Adrenal gland (tissue), 19 donors: ENCODE measurements at places on chromosomes 11 and 22. TPM values are rescaled to one million over a fixed set of nuclear protein-coding genes. Genes with fewer than 3 reads are reported as not detected.

The BDNF gene
- 0.42 TPM for total RNA-seq

- no peak overlapping the region for H3K27ac ChIP-seq
- no peaks in the 10 kb centered on the region for H3K4me1 ChIP-seq
- H3K27me3 ChIP-seq: peaks cover 4% of the 10 kb centered on the region
- no peaks in the 10 kb centered on the region for H3K36me3 ChIP-seq
- H3K4me3 ChIP-seq: no peak overlapping the region
- no peak for DNase-seq
These were observed 77.2 kb downstream of the TMPRSS5 start for GRCh38 chr11:113628912-113629311.

GRCh38 chr11:35231076-35231860 lies 92.3 kb downstream of the CD44 start:
- H3K27me3 ChIP-seq: no peaks in the 10 kb centered on the region
- H3K27ac ChIP-seq: no peak overlapping the region
- H3K4me3 ChIP-seq: no peak overlapping the region
- no peak for DNase-seq
- peaks cover 8% of the 10 kb centered on the region for H3K4me1 ChIP-seq
- H3K36me3 ChIP-seq: no peaks in the 10 kb centered on the region

The TBX10 gene
- total RNA-seq: not detected

DNA sequence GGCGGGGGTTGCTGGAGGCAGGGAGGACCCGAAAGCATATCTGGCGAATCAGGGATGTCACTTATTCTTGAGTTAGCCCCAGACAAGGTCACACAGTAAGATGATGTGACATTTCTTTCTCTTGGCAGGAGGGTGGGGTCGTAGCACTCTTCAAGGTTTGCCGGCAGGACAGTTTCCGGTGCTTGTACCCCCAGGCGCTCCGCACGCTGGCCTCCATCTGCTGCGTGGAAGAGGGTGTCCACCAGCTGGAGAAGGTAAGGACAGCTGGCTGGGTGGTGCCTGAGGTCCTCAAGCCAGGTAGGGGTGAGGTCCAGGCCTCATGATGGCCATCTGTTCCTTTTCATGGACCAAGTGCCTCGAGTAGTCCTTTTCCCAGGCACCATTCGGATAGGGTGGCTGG lies 86.0 kb downstream of the INSC start:
- no peaks in the 10 kb centered on the region for H3K36me3 ChIP-seq
- no peaks in the 10 kb centered on the region for H3K27me3 ChIP-seq
- no peak overlapping the region for H3K4me3 ChIP-seq

DNA sequence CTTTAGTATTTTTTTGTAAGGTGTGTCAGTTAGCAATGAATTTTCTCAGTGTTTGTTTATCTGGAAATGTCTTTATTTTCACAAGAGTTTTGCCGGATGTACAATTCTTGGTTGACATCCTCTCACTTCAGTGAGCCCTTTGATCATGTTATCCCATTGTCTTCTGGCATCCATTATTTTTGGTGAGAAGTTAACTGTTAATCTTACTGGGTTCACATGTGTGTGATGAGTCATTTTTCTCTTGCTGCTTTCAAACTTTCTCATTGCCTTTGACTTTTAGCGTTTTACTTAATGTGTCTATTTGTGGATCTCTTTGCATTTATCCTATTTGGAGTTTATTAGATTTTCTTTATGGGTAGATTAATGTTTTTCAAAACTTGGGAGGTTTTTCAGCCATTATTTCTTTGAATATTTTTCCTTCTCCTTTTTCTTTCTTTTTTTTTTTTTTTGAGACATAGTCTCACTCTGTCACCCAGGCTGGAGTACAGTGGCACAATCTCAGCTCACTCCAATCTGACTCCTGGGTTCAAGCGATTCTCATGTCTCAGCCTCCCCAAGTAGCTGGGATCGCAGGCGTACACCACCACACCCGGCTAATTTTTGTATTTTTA lies 100.5 kb upstream of the RRM1 start:
- no peak overlapping the region for H3K27ac ChIP-seq
- no peaks in the 10 kb centered on the region for H3K36me3 ChIP-seq
- no peak for DNase-seq
- peaks cover 11% of the 10 kb centered on the region for H3K4me1 ChIP-seq
- H3K27me3 ChIP-seq: no peaks in the 10 kb centered on the region

DNA sequence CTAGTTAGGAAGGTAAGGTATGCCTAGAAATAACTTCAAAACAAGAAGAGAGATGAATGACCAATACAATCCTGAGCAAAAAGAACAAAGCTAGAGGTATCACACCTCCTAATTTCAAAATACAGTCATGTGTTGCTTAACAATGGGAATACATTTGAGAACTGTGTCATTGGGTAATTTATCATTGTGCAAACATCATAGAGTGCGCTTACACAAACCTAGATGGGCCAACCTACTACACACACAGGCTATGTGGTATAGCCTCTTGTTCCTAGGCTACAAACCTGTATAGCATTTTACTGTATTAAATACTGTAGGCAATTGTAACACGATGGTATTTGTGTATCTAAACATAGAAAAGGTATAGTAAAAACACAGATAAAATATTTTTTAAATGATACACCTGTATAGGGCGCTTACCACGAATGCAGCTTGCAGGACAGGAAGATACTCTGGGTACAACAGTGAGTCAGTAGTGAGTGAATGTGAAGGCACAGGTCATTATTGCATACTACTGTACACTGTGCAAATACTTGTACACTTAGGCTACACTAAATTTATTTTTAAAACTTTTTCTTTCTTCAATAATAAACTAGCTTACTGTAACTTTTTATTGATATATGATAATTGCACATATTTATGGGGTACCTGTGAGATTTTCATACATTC lies 48.2 kb downstream of the STK33 start:
- no peak for DNase-seq
- H3K36me3 ChIP-seq: no peaks in the 10 kb centered on the region
- H3K4me3 ChIP-seq: no peak overlapping the region
- no peaks in the 10 kb centered on the region for H3K27me3 ChIP-seq
- H3K4me1 ChIP-seq: no peaks in the 10 kb centered on the region

The LRRC10B gene
- 0.11 TPM for total RNA-seq

DNA sequence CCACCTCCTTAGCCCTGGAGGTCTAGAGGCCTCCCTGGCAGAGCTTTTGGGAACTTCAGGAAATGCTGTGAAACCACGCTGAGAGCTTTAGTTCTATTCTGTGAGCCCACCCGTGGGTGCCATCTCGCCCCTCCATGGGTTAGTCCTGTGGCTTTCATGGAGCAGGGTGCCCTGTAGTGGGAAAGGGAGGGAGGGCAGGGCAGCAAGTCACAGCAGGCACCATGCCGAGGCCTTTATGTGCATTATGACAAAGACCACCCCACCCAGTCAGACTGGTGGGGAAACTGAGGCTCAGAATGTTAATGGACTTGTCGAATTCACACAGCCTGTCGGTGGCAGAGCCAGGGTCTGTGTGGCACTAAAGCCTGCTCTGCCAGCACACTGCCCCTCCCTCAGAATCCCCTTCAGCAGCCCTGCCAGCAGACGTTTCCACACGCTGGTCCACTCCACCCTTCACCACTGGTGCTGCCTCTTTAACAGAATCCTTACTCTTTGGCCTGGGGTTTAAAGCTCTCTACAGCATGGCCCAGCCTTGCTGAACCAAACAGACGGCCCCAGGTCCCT lies 13.4 kb downstream of the TMPRSS13 start:
- no peak for DNase-seq
- no peaks in the 10 kb centered on the region for H3K27me3 ChIP-seq
- H3K27ac ChIP-seq: no peak overlapping the region
- no peaks in the 10 kb centered on the region for H3K4me1 ChIP-seq
- H3K4me3 ChIP-seq: no peak overlapping the region
- no peaks in the 10 kb centered on the region for H3K36me3 ChIP-seq

The NAALADL1 gene
- total RNA-seq: 12.7 TPM

DNA sequence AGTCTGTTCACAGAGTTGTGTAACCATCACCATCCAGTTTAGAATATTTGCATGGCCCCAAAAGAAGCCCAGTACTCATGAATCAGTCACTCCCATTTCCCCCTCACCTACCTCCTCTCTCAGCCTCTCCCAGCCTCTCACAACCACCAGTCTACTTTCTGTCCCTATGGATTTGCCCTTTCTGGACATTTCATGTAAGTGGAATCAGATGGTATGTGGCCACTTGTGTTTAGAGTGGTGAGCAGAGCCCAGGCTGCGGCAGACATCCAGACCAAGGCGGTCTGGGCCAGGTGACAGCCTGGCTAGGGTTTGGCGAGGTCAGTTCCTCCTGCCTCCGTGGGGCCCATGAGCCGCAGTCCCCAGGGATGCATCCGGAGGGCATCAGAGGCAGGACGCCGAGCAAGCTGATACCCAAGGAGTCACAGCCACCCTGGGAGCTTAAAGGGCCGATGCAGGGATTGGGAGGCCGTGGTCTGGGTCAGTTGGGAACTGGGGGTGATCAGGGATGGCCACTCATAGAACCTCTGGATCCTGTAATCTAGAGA lies 53.3 kb upstream of the CLDN5 start:
- no peaks in the 10 kb centered on the region for H3K4me1 ChIP-seq
- no peaks in the 10 kb centered on the region for H3K36me3 ChIP-seq
- no peak overlapping the region for H3K4me3 ChIP-seq
- H3K27me3 ChIP-seq: no peaks in the 10 kb centered on the region
- no peak for DNase-seq

The SAA1 gene
- 1.8 TPM for total RNA-seq

The MRGPRX3 gene
- total RNA-seq: not detected

The GUCY1A2 gene
- total RNA-seq: 25.4 TPM

DNA sequence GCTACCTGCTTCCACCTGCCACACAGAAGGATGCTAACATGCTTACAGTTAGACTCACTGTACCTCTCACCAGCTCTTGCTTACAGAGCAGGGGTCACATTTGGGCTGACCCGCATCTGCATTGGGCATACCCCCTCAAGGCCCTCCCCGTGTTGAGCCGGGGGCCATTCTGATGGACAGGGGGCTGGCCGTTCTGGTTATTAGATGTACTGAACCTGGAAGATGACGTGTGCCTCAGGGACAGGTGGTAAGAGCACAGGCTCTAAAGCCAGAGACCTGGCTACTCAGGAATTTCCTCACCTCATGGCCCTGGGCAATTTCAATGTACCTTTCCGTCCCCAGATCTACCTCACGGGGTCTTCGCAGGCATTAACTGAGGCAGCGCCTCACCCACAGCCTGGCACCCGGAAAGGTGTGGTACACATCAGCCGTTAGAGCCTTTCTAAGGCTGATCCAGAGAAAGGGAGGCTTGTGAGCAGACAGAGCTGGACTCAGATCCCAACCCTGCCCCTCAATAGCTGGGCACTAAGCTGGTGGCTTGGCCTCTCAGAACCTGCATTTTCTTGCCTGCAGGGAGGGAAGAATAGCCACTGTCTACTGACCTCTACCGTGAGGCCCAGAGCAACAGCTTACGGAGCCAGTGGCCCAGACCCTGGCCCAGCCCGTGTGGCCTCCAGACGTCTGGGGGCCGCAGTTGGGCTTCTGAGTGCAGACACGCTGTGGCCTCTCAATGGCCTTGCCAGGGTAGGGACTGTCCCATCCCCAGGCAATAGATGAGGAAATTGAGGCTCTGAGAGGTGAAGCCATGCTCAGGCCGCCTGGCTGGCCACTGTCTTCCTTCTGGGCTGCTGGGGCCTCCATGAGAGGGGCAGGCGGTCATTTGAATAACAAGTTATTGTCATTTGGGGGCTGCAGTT lies 100.6 kb downstream of the MORC2 start:
- H3K4me3 ChIP-seq: no peak overlapping the region
- H3K4me1 ChIP-seq: peaks cover 15% of the 10 kb centered on the region
- no peak for DNase-seq
- no peak overlapping the region for H3K27ac ChIP-seq
- no peaks in the 10 kb centered on the region for H3K27me3 ChIP-seq

DNA sequence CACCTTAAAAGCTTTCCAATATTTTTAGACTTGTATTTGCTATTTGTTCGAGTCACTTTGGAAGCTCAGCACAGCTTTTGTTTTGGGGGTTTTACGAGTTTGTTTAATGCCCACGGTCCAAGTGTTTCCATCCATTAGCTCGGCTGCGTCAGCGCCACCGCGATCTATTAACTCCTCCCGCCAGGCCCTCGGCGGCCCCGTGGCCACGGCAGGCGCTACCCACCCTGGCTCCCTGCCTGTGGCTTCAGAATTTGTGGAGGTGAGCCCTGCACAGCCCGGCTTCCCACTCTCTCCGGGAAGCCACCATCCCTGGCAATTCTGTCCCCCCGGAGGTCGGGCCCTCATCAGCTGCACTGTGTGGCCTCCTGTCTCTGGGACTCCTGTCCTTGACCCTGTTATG lies 648.5 kb downstream of the BRD1 start:
- no peaks in the 10 kb centered on the region for H3K27me3 ChIP-seq
- no peak overlapping the region for H3K27ac ChIP-seq
- DNase-seq: no peak
- no peaks in the 10 kb centered on the region for H3K36me3 ChIP-seq

DNA sequence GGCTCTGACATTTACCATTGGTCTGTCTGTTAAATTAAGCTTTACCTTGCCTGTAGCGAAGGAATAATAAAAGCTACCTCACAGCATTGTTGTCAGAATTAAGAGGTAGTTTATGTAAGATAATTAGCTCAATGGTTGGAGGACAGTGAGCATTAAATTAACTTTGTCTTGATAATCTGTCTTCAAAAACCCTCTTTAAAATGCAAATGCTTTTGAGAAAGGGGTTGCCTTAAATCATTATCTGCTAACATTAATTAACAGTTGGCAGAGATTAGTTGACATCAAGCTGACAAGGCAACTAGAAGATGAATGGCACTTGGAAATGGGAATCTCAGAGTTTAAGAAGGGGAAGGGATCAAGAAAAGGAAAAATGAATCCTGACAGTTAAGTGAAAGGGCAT lies 761.1 kb upstream of the ARHGAP42 start:
- no peak overlapping the region for H3K4me3 ChIP-seq
- H3K4me1 ChIP-seq: no peaks in the 10 kb centered on the region
- no peak for DNase-seq
- no peaks in the 10 kb centered on the region for H3K36me3 ChIP-seq
- H3K27ac ChIP-seq: no peak overlapping the region
- H3K27me3 ChIP-seq: no peaks in the 10 kb centered on the region

DNA sequence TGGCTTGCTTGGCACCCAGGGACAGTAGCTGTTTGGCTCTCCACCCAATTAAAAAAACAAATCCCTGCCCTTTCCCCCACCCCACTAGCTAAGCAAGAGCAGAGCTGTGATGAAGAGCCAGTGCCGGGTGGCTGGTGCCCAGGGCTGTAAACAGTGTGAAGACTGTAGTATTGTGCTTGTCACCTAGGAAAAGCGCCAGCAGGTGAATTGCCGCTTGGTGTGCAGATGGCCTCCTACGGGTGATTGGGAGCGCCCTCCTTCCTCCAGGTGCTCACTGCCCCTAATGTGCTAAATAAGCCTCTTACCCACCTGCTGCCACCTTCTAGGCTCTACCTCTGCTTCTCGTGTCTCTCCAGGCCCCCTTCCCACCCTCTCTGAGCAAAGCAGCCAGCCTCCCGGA lies 18.4 kb upstream of the RAPSN start:
- H3K27me3 ChIP-seq: no peaks in the 10 kb centered on the region
- no peak overlapping the region for H3K27ac ChIP-seq
- H3K4me1 ChIP-seq: peaks cover 17% of the 10 kb centered on the region
- DNase-seq: no peak
- no peaks in the 10 kb centered on the region for H3K36me3 ChIP-seq
